ENCODE measurements at places on chromosomes 2 and 18.

DNA sequence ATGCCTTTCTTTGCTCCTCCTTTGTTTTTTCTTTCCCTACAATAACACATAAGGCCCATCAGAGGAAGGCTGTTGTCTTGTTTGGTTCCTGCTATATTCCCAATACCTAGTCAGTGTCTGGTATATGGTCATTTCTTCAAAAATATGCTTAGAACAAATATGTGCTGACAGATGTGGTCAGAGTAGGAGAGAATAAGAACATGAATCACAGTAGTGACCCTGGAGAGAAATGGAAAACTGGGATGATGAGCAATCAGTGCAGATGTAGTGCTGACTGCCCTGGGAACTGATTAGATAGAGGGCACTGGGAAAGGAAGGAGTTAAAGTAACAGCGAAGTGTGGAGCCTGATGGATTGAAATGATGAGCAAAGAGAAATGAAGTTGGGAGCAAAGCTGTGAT lies 189.4 kb upstream of the LHCGR start:
- no peak for DNase-seq

DNA sequence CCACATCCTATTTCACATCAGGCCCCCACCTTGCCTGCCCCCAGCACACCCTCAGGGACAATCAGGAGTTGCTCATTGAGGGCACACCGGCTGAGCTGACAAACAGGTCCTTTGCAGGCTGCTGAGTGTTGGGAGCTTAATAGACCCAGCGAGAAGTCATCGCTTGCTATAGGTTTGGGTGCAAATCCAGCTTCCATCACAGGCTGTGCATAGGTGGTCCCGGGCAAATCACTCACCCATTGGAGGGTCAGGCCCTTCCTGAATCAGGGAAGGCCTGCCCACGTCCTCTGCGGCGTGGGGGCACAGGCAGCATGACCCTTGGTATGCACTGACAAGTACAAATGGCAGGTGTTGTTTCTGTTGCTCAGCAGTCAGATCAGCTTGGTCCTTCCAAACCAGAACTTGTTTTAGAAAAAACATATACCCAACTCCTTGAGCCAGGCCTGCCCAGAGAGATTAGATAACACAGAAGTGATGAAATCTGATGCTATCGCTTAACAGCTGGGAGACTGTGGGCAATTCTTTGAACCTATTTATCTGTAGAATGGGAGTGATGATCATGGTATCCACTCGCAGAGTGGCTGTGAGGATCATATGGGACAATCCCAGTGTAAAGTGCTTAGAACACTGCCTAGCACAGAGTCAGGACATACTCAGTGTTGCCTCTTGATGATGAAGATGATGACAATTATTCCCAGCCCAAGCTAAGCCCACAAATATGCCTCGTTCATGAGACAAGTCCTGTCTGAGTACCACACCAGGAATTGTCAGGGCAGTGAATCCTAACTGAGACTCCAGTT lies 34.9 kb downstream of the SMAD7 start:
- DNase-seq: no peak

- DNase-seq: no peak
These were observed 484.3 kb downstream of the THSD7B start for GRCh38 chr2:137249463-137250130.

GRCh38 chr2:197080578-197081216 lies 154.2 kb upstream of the PGAP1 start:
- DNase-seq: no peak

DNA sequence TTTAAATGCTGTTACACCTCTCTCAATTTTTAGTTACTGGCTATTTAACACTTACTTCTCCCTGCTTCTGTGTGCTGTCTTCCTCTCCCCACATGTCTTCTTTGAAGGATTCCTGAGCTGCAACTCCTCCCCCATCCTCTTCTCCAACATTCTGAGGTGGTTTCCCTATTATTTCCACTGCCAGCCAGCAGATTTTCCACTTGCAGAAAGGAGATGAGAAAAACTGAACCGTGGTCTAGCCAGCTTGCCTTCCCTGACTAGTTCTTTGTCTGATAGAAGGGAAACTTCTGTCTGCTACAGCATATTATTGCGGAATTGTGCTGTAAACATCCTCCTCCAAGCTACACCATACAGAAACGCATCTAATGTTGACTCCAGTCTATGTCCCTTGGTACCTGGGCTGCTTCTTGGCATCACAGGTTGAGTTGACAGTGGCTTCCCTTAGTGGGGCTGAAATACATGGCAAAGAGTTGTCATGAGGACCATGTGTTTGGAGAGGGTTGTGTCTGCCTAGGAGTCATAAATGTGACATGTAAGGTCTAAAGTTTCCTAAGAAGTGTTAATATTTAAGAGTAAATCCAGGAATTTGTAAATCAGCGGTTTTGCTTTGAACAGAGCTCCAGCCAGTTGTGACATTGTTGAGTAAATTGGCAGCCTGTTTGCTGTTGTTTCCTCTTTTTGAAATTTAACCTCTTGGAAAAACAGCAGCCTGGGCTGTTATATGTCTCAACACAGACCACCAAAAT lies 68.3 kb upstream of the RND3 start:
- no peak for DNase-seq

GRCh38 chr2:185108588-185108987 lies 510.3 kb downstream of the ZNF804A start:
- DNase-seq: no peak

DNA sequence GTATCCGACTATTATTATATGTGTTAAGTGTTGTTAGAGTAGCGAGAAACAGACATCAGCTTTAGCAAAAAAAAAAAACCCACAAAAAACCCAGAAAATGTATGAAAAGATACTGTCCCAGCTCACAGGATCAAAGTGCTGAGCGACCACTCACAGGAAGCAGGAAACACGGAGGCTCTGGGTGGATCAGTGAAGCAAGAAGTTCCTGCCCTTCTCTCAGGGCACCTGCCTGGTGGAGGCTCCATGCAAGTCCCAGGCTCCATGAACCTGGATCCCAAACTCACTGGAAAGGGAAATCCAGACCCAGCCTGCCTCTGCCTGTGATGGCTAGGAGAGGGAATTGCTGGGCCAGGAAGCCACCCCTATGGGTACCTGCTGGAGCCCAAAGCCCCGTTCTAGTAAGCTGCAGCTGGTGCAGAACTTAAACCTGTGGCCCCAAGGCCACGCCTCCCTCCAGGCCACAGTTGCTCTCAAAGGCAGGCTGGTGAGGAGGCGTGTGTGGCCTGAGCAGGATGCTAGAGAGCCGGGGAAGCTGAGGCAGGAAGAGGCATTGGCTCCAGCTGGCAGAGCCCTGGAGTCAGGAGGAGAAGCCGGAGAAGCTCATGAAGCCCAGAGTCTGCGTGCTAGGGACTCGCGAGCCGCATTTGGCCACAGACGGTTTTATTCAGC lies 63.5 kb upstream of the TAF1B start:
- DNase-seq: no peak

GRCh38 chr2:239309398-239310245 lies 91.2 kb downstream of the HDAC4 start:
- no peak for DNase-seq

GRCh38 chr2:6877402-6878304 lies at the start of gene RSAD2:
RSAD2 (plus strand) TSS chr2:6877777; CDS start chr2:6877801, 24 bp downstream.
- DNase-seq: no peak

DNA sequence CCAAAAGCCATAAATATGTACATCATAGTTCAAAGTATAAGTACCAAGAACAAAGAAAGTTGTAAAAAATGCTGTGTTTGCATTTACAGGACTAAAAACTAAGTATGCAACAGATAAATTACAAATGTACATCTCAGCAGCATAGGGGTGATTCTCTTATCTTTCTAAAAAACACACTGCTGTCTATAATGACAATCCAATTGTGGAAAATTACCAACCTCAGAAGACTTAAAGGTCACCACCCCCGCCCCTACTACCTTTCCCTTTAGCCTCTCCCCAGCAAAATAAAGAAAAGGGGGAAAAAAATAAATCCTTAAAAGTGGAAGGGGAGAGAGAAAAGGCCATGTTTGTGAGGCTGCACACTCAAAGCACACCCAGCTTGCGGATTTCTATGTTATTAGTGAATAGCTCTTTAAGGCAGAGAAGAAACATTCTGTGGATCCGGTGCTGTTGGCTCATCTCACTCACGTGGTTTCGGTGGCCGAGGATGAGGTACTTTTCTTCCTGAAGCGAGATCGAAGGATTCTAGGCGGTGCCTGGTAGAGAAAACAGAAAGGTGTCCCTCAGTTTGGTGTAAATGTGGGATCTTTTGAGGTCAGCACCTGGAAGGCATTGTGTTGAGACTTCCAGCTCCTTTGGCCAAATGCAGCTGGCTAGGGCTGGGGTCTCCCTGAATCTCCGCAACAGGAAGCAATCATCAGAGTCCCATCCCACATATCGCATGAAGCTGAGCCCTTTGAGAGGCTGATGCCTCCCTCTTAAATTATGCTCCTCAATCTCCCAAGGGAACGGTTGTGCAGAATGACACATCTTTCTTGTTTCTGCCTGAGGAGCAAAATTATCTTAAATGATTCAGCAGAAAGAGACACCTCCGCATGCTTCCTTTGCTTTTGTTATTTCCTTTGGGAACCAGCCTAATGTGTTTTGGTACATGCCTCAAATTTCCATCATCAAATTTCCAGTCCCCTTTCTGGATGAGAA lies 17.6 kb downstream of the MRPL35 start:
- no peak for DNase-seq

- DNase-seq: no peak
These were observed 1190.2 kb upstream of the NRXN1 start for GRCh38 chr2:52222128-52222527.

DNA sequence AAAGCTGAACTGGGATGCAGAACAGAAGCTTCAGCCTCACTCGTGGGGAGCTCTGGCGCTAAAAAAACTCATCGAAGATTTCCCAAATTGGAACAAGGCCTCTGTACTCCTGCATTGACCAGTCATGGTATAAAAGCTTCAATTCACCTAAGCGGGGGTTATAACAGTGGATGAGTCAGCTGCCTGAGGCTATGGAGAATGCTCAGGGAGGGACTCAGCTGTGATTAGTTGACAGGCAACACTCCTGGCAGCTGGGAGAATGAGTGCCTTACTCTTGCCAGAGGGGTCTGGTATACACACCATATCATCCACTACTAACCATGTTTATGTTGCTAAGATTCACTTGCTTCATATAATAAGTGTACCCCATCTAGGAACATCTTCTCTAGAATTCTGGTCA lies 350.6 kb upstream of the VRK2 start:
- no peak for DNase-seq

DNA sequence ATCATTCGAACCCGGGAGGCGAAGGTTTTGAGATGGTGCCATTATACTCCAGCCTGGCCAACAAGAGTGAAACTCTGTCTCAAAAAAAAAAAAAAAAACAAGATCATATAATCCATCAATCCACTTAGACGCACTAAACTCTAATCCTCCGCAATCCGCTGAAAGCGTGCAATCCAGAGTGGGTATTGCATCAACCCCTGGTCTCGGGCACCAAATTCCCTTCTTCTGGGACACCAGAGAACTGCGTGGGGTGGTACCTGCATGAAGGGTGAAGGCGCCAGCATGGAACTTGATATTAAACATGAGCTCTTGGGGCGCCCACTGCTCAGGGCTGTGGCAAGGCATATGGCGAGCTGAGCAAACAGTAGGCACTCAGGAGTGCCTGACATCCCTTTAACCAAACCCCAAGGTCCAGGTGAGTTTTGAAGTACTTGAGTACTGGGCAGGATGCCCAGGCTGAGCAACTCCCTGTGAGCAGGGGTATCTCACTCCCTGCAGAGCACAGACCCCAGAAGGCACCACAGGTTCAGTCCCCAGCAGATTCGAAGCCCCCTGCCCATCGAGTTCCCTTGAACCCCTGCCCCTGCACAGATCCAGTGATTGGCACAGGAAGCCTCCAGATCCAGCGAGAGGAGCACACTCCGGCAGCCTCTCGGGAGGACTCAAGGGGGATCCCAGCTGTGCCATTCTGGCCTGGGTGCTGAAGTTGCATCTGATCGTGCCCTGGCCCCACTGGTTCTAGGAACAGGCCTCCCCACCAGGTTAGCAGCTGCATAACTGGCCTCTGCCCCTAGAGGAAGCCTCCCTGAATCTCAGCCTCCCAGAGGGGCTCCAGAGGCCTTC lies 8.0 kb downstream of the ALPI start:
- no peak for DNase-seq

GRCh38 chr2:43481927-43482542 lies 113.8 kb downstream of the THADA start:
- DNase-seq: no peak

DNA sequence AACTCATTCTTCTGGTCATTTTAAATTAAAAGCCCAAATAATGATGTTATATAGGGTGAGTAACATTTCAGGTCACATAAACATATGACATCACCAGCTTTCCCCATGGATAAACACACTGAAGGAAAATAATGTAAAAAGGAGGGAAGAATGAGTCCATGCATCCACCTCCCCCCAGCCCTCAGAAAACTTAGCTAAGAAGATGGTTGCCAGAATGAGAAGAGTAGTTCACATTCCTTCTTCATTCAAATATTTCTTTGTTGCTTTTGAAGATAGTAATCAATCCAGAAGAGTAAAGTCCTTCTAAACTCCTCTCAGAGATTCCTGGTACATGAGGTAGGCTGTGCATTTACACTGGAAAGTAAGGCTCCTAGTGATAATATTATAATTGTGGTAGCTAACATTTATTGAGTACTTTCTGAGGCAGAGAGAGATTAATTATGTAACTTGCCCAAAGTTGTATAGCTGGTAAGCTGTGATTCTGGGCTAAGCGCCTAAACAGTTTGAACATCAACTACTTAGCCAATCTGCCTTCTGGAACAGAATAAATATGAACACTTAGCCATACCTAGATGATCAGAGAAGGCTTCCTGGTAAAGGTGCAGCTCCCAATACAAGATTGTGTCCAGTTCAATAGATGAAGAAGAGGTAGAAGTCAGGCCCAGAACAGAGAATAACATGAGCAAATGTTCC lies 256.7 kb upstream of the FN1 start:
- DNase-seq: no peak

- DNase-seq: no peak
These were observed 65.3 kb upstream of the FOXI3 start for GRCh38 chr2:88517759-88518201.

DNA sequence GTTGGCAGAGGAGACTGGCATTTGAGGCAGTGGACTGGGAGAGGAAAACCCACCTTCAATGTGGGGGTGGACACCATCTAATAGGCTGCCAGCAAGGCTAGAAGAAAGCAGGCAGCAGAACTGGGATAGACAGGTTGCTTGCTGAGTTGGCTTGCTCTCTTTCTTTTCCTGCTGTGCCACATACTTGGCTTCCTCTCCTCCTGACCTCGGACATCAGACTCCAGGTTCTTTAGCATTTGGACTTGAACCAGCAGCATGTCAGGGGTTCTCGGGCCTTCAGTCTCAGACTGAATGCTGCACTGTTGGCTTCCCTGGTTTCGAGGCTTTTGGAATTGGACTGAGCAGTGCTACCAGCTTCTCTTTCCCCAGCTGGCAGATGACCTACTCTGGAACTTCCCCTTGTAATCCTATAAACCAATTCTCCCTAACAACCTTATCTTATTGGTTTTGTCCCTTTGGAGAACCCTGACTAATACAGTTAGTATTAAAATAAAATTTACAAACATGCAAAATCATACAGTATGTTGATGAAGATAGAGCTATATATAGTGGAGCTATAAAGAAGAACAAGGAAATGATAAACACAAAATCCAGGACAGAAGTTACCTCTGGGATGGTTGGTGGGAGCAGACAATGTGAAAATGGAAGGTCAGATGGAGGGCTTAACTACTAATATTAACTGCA lies 15.9 kb downstream of the DSEL start:
- no peak for DNase-seq

All from memory B cell (primary cell).